ENCODE measurements at places on chromosomes 12 and 14.

DNA sequence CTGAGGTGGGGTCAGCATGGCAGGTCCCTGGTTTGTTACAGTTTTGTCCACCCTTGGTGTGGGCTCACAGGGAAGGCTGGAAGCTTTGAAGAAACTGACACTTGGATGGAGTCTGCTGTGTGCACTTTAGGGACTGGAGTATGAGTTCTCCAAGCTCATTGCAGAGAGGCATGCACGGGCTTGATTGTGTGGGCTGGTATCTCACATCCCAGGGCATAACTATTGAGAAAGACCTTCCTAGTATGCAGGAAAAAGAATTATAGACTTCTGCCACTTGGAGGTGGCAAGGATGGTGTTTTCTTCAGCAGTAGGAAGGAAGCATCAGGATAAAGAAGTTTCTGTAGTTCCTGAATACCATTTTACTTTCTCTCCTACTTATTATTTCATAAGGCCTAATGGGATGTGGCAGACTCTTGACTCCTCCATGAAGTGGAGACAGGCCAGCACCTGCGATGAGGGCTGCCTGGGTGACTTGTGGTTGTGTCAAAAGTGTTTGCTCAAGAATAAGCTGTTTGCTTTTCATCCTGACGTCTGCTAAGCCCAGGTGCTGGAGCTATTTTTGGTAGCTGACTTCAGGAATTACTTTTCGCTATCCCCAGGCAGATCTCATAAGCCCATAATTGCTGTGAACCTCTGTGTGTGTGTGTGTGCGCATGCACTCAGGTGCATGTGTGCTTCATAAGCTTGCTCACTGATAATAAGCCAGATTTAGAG lies 125.8 kb downstream of the KTN1 start:
- DNase-seq, result no peak

DNA sequence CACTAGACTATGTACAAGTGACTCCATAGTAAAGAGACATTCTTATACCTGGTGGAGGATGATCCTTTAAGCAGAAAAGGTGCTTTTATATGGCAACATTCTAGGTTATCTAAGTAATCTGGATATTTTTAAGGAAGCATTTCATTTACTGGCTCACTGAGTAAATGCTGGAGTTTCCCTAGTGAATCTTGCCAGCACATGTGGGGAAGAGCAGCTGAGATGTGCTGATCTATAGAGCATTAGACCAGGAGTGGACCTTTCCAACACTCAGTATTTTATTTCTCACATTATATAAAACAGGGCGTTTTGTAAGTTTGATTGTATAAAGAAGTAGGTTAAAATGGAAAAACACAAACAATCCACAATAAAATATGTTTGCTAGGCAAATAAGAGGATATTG lies 478.5 kb downstream of the ATP23 start:
- no peak for DNase-seq

- no peak for DNase-seq
Observed at GRCh38 chr12:39199351-39199750, 243.6 kb downstream of the KIF21A start.

DNA sequence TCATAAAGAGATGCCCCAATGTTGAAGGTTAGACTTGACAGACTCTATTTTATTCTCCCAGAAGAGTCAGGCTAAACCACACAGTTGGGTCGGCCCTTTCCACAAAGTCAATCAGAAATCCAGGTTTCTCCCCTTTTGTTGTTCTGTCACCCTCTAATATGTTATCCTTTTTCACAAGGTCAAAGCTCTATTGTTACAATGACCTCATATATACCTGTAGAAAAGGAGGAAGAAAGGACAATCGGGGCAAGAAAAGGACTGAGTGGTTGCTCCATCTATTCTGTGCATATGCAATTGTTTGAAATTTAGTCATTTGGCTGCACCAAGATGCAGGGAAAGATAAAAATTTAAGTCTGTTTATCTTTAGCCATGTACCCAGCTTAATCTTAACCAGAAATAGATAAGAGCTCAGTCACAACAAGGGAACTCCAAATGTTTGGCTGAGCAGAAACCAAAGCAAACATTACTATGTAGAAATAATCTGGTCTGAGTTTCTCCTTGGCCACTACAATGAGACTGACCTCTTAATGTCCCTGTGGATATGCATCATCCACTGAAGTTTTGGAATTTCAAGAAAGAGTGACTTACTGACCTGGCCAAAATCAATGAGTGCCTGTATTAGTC lies 503.7 kb downstream of the GALC start:
- no peak for DNase-seq

GRCh38 chr12:72291175-72291574 lies 19.0 kb downstream of the TRHDE start:
- no peak for DNase-seq

DNA sequence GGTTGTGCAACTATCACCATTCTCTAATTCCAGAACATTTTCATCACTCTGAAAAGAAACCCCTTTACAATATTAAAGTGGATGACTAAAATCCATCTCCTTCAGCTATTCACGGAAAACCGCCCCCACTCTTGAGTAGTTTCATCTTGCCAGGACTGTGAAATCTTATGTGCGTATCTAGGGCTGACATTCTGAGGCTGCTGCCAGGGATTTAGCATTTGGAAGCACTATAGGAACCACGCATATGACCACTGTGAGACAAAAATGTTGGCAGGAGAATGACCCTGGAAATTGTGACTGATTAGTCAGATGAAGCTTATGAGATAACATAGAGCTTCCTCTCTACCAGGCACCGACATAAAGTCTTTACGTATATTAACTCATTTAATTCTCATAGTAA lies 305.2 kb upstream of the PDE3A start:
- DNase-seq, result no peak

- no peak for DNase-seq
Observed at GRCh38 chr14:57364659-57365450, 25.5 kb upstream of the NAA30 start.

- DNase-seq, result no peak
Observed at GRCh38 chr12:58954002-58954401, 33.7 kb upstream of the LRIG3 start.

DNA sequence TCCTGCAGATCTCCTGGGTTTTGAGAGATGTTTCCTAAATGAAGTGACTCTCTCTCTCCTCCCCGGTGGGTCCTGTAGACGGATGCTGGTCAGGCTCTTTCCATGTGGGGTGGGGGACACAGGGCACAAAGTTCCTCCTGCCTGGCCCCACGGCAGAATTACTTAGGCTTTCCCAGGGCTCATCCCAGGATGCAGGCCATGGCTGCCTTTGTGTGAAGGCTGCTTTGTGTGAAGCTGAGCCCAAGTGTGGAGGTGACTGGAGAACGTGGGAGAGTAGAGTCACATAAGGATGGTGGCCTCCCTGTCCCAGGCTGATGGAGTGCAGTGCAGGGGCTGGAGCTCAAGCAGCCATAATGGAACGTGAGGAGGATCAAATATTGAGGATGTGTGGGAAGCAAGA lies 200.2 kb downstream of the ADGRD1 start:
- DNase-seq, result no peak

- peak; percentile 66 for DNase-seq
Observed at GRCh38 chr12:71456990-71457389, 17.4 kb downstream of the LGR5 start.

GRCh38 chr12:19223695-19224094 lies 94.2 kb downstream of the PLEKHA5 start:
- DNase-seq, result no peak

GRCh38 chr12:26636710-26637328 lies 196.2 kb downstream of the ITPR2 start:
- DNase-seq, result no peak

- DNase-seq, result no peak
Observed at GRCh38 chr12:110039085-110039807, 9.1 kb downstream of the C12orf76 start.

DNA sequence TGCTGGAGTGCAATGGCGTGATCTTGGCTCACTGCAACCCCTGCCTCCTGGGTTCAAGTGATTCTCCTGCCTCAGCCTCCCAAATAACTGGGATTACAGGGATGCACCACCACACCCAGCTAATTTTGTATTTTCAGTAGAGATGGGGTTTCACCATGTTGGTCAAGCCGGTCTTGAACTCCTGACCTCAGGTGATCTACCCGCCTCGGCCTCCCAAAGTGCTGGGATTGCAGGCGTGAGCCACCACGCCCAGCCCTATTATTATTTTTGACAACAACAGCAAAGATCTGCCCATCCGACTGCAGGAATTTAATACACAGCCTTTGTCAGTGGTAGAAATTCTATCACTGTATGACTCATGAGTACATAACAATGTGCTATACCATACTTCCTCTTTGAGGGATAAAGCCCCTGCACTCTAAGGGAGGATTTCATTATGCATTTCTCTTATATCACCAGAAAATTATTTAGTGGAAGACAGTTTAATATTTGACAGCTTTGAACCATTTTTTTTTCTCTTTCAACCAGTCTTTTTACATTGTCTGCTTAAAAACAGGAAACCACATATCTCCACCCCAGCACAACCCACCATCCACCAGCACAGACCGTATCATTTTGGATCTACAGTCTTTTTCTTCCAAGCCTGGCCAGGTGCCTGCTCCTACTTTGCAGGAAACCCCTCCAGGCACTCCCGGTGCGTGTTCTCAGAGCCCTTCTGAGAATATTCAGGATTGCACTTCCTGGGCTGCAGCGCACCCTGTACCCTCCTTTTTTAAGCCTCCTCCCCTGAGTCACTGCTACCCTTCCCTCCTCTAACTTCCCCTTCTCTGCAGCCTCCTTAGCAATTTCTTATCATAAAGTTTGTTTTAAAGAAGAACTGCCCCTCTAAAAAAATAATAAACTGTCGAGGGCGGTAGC lies 594 bp downstream of the ARHGDIB start:
- DNase-seq, result no peak

- DNase-seq, result no peak
Observed at GRCh38 chr12:16552301-16552700, 53.7 kb downstream of the LMO3 start.

- no peak for DNase-seq
Observed at GRCh38 chr14:80239631-80240030, 28.3 kb upstream of the DIO2 start.

DNA sequence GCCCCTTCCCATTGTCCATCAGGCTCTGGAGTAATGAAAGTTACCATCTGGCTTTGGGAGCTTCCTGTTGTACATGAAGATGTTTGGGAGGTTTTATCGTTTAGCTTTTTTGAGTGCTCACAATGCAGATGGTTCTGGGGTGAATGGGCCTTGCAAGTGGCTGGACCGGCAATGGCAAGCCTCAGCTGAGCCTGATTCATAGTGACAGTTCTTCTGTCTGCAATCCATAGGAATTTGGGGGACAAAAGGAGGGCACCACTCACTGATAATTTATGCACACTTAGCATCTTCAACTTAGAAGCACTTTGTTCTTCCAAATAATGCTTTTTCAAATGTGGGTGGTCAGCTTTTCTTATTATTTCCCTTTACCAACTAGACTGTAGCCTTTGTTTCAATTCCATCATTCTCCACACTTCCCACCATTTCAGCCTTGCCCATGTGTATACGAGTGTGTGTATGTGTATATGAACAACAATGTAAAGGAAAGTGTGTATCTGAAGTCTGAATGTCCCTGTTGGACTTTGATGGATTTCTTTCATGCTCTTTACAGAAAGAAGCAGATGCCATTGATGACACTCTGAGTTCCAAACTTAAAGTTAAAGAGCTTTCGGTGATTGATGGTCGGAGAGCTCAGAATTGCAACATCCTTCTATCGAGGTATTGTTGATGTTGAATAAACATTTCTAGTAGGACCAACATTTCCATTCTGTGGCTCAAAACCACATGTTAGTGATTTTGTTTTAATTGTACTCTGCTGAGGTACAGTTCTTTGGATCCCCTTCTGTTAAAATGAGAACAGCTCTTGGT lies 125.5 kb downstream of the GPR135 start:
- no peak for DNase-seq

Data from pons (tissue), 1 donor.